ENCODE measurements at places on chromosomes 1 and 21. TPM values are rescaled to one million over a fixed set of nuclear protein-coding genes. Genes with fewer than 3 reads are reported as not detected.

ASCL5 gene
- 0.70 TPM for polyA plus RNA-seq

GRCh38 chr1:235075048-235075776, 53.4 kb downstream of the TOMM20 start:
- DNase-seq: no peak
- H3K4me3 ChIP-seq: no peak overlapping the region
- H3K27me3 ChIP-seq: no peaks in the 10 kb centered on the region
- peak overlapping the region; percentile 88 for H3K27ac ChIP-seq
- H3K4me1 ChIP-seq: peaks cover 35% of the 10 kb centered on the region

- H3K4me1 ChIP-seq: no peaks in the 10 kb centered on the region
- H3K4me3 ChIP-seq: no peak overlapping the region
- H3K27me3 ChIP-seq: peaks cover 4% of the 10 kb centered on the region
- H3K27ac ChIP-seq: no peak overlapping the region
These were observed 32.2 kb upstream of the CR1L start for GRCh38 chr1:207612762-207613161.

DNA sequence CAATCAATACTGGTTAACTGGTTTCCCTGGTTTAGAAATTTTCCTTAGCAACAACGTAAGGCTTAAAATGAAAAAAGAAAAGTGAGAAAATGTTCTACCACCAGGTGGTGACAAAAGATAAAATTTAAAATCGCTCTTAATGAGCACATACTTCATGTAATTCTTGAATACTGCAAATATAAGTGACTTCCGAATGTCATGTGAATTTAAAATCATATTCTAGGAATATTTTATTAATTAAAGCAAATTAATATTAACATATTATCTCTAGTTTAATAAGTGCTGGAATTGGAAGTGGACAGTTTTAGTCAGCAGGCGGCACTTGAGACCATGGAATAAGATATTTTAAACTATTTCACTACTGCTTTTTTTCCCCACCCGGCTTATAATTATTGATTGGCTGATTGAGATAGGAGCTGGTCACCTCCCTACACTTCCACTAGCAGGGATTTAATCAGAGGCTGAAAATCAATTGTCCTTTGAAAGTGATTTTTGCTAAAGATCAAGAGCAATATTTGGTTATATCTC, 5.0 kb upstream of the ADAMTS1 start:
- DNase-seq: peak; percentile 54
- H3K27ac ChIP-seq: no peak overlapping the region
- no peaks in the 10 kb centered on the region for H3K27me3 ChIP-seq
- H3K36me3 ChIP-seq: no peaks in the 10 kb centered on the region
- H3K4me1 ChIP-seq: no peaks in the 10 kb centered on the region
- H3K4me3 ChIP-seq: no peak overlapping the region

CASQ2 gene
- polyA plus RNA-seq: 0.84 TPM

- no peak overlapping the region for H3K27ac ChIP-seq
- H3K4me1 ChIP-seq: no peaks in the 10 kb centered on the region
- no peaks in the 10 kb centered on the region for H3K27me3 ChIP-seq
- no peak for DNase-seq
These were observed 355.1 kb upstream of the PTBP2 start for GRCh38 chr1:96366516-96366915.

VSIG8 gene
- polyA plus RNA-seq: not detected

- no peak overlapping the region for H3K4me3 ChIP-seq
- no peak overlapping the region for H3K27ac ChIP-seq
- no peaks in the 10 kb centered on the region for H3K36me3 ChIP-seq
These were observed 229.8 kb downstream of the DISC1 start for GRCh38 chr1:231856426-231856825.

DNA sequence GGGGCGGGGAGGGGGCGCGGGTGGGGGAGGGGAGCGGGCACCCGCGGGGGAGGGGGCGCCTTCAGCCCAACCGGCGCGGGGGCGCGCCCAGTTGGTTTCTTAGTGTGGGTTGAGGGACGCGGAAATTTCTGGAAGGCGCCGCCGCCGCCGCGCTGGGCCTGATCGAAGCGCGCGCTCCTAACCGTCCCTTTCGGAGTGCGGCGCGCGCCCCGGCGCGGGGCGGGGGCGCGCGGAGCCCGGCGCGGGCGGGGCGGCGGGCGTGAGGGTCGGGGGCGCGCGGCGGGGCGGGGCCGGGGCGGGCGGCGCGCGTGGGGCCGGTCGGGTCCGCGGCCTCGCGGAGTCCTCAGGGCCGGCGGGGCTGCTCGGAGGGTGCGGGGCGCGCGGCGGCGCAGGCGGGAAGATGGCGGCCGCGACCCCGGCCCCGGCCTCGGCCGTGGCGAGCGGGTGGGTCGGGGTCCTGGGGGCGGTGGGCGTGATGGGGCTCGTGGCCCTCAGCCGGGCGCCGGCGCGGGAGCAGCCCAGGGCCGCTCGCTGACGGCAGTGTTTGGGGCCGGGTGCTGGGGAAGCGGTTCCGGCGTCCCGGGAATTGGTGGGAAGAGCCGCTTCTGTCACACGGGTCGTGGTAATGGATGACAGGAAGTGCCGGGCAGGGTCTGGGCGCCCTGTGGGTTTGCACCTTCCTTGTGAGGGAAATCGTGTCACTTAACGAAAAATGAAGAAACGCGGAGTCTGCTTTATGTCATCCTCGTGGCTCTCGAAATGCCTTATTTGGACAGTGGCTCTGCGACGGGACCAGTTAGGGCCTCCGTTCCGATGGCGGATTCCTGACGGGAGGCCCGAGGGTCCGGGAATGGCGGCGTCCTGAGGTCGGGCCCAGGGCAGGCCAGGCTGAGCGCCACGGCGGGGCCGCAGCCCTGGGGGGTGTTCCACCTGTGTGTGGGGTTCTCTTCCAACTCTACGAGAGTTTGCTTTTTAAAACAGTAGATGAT, 764 bp downstream of the PKNOX1 start:
- H3K4me3 ChIP-seq: peak overlapping the region; percentile 67
- H3K27me3 ChIP-seq: no peaks in the 10 kb centered on the region
- H3K27ac ChIP-seq: peak overlapping the region; percentile 97
- H3K36me3 ChIP-seq: no peaks in the 10 kb centered on the region
